ENCODE measurements at places on chromosomes 5 and 9. TPM values are rescaled to one million over a fixed set of nuclear protein-coding genes. Genes with fewer than 3 reads are reported as not detected.

The EQTN gene
- total RNA-seq = not detected

The DNAJC25 gene
- 8.4 TPM for total RNA-seq

The IL4 gene
- total RNA-seq = not detected

The WNT8A gene
- total RNA-seq = not detected

The PCDHGA9 gene
- total RNA-seq = 16.2 TPM

The S1PR3 gene
- 10.6 TPM for total RNA-seq

The IL9 gene
- total RNA-seq = not detected

The TRIM36 gene
- total RNA-seq = 6.4 TPM

The POU5F2 gene
- total RNA-seq = 2.0 TPM

DNA sequence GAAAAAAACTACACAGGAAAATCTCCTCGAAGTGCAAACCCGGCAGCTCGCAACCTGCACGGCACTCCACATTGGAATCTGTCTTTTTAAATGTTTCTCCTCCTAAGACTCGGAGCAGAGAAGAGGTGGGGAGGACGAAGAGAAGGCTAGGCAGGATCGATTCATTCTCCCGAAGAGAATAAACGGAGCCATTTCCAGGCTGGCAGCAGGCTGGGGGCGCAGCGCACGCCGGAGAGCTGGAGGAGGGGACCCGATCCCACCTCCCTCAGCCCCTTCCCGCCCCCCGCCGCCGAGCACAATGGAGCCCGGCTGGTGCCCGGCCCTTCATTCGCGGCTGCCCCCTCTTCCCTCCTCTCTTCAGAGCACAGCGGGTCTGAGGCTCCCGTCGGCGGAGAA, 628 bp downstream of the HOMER1 start:
- peak overlapping the region; percentile 85 for H3K4me3 ChIP-seq
- no peaks in the 10 kb centered on the region for H3K36me3 ChIP-seq
- H3K27me3 ChIP-seq = no peaks in the 10 kb centered on the region
- peak overlapping the region; percentile 99 for H3K27ac ChIP-seq
- no peaks in the 10 kb centered on the region for H3K4me1 ChIP-seq

DNA sequence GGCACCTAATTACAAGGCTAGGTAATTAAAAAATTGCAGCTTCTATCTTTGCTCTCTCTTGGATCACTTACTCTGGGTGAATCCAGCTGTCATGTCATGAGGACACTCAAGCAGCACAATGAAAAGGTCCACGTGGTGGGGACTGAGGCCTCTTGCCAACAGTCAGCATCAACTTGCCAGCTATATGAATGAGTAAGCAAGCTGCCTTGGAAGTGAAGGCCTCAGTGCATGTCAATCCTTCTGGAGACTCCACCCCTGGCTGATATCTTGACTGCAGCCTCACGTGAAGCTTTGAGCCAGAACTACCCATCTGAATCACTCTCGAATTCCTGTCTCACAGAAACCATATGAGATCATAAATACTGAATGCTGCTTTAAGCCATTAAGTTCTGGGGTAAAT, 140.5 kb downstream of the SNX18 start:
- H3K27me3 ChIP-seq = no peaks in the 10 kb centered on the region
- H3K36me3 ChIP-seq = no peaks in the 10 kb centered on the region
- no peak for DNase-seq
- H3K4me1 ChIP-seq = no peaks in the 10 kb centered on the region
- no peak overlapping the region for H3K4me3 ChIP-seq

DNA sequence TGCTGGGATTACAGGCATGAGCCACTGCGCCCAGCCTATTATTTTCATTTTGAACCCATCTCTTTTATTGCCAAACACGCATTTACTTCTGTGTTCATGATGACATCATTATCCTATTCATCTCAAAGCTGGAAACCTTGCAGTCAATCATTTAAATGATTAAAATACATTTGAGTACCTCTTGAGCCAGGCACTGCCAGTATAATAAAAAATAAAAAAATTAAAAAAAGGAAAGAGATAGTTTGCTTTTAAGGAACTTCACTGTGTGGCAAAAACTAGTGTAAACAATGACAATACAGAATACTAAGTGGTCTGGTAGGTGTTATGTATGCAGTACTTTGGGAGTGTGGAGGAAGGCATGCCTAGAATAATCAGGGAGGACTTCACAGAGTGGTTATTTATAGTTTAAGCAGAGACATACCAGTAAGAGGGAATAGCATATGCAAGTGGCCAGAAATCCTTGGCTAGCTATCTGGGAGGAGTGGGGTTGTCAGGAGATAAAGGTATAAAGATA, 8.6 kb downstream of the NSD1 start:
- no peaks in the 10 kb centered on the region for H3K27me3 ChIP-seq
- no peak for DNase-seq
- no peaks in the 10 kb centered on the region for H3K36me3 ChIP-seq
- H3K27ac ChIP-seq = no peak overlapping the region
- H3K4me3 ChIP-seq = no peak overlapping the region
- H3K4me1 ChIP-seq = peaks cover 8% of the 10 kb centered on the region

- H3K4me3 ChIP-seq = no peak overlapping the region
- H3K27me3 ChIP-seq = no peaks in the 10 kb centered on the region
- DNase-seq = no peak
- H3K27ac ChIP-seq = no peak overlapping the region
- H3K36me3 ChIP-seq = no peaks in the 10 kb centered on the region
Observed at GRCh38 chr9:93517331-93517730, 59.1 kb upstream of the PHF2 start.

DNA sequence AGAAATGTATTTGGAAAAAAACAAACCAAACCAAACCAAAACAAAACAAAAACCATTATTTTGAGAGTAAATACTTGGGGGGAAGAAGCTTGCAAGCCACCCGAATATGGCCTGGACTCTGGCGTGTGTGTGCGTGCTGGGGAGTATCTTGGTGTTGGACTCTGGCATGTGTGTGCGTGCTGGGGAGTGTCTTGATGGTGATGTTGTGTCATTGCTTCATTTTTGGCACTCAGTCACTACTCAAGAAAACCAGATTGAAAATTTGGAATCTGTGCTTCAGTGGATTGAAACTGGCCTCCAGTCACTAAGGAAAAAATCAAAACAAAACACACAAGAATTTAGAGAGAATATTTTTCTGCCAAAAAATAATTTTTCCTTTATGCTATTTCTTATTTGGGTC, 76.1 kb downstream of the ARRDC3 start:
- no peaks in the 10 kb centered on the region for H3K27me3 ChIP-seq
- H3K36me3 ChIP-seq = no peaks in the 10 kb centered on the region
- peak overlapping the region; percentile 28 for H3K27ac ChIP-seq
- DNase-seq = peak; percentile 69

- peak within 1 kb of the TSS; percentile 96 for H3K27ac ChIP-seq
- peak within 1 kb of the TSS; percentile 96 for H3K4me3 ChIP-seq
- H3K4me1 ChIP-seq = peaks cover 16% of the 10 kb centered on the region
- DNase-seq = peak; percentile 91
- no peaks in the 10 kb centered on the region for H3K27me3 ChIP-seq
- H3K36me3 ChIP-seq = no peaks in the 10 kb centered on the region
Observed at GRCh38 chr5:36876299-36876964, at the start of gene NIPBL. TSS of gene NIPBL (plus strand) at chr5:36876769. CDS start at chr5:36953697, 76,928 bp downstream.

- H3K27me3 ChIP-seq = no peaks in the 10 kb centered on the region
- no peak for DNase-seq
- H3K4me3 ChIP-seq = no peak overlapping the region
- no peak overlapping the region for H3K27ac ChIP-seq
- H3K4me1 ChIP-seq = no peaks in the 10 kb centered on the region
Observed at GRCh38 chr9:111992523-111992922, 95.9 kb downstream of the UGCG start.

DNA sequence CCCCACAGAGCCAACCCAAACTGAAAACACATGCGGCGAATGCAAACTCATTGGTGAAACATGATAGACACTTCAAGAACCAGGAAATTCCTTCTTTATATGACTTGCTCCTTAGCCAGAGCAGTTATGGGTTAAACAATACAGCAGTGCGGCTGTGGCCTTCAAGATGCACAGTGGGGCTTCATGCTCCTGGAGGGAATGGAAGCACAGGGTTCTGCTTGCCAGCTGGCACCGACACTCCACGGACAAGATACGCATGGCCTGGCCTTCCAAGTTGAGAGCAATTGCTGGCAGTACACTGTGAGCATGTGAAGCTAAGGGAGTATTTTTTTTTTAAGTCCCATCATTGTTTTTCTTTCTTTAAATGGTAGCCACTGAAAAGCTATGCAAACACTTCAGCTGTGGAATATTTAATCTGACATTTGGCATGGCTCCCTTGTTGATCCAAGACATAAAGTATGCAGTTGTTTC, 451.6 kb upstream of the CD180 start:
- no peak overlapping the region for H3K4me3 ChIP-seq
- no peaks in the 10 kb centered on the region for H3K36me3 ChIP-seq
- H3K27ac ChIP-seq = peak overlapping the region; percentile 62
- no peaks in the 10 kb centered on the region for H3K4me1 ChIP-seq
- no peaks in the 10 kb centered on the region for H3K27me3 ChIP-seq

GRCh38 chr5:154970759-154971158, 29.9 kb downstream of the MRPL22 start:
- no peaks in the 10 kb centered on the region for H3K36me3 ChIP-seq
- no peaks in the 10 kb centered on the region for H3K27me3 ChIP-seq
- no peak overlapping the region for H3K4me3 ChIP-seq
- no peak overlapping the region for H3K27ac ChIP-seq
- H3K4me1 ChIP-seq = no peaks in the 10 kb centered on the region

- no peaks in the 10 kb centered on the region for H3K36me3 ChIP-seq
- H3K27me3 ChIP-seq = no peaks in the 10 kb centered on the region
- no peak overlapping the region for H3K27ac ChIP-seq
- no peak for DNase-seq
- no peaks in the 10 kb centered on the region for H3K4me1 ChIP-seq
Observed at GRCh38 chr9:20041697-20042081, 252.9 kb upstream of the SLC24A2 start.

GRCh38 chr9:130858739-130859705, 24.0 kb downstream of the ABL1 start:
- H3K36me3 ChIP-seq = no peaks in the 10 kb centered on the region
- H3K27me3 ChIP-seq = no peaks in the 10 kb centered on the region
- peak overlapping the region; percentile 79 for H3K27ac ChIP-seq
- DNase-seq = peak; percentile 41

GRCh38 chr5:174626369-174626920, 97.9 kb upstream of the MSX2 start:
- no peaks in the 10 kb centered on the region for H3K36me3 ChIP-seq
- no peaks in the 10 kb centered on the region for H3K4me1 ChIP-seq
- no peak overlapping the region for H3K27ac ChIP-seq
- H3K27me3 ChIP-seq = no peaks in the 10 kb centered on the region
- DNase-seq = no peak

- no peaks in the 10 kb centered on the region for H3K4me1 ChIP-seq
- no peaks in the 10 kb centered on the region for H3K27me3 ChIP-seq
- no peaks in the 10 kb centered on the region for H3K36me3 ChIP-seq
- H3K4me3 ChIP-seq = no peak overlapping the region
Observed at GRCh38 chr5:93596310-93596675, 13.3 kb downstream of the NR2F1 start.

- peak overlapping the region; percentile 77 for H3K27ac ChIP-seq
- peak; percentile 83 for DNase-seq
Observed at GRCh38 chr5:136058039-136058971, 29.5 kb downstream of the TGFBI start.
